ENCODE measurements at places on chromosomes 12 and 14.

GRCh38 chr14:96176275-96176674 lies 28.4 kb upstream of the BDKRB2 start:
- no peak for DNase-seq

DNA sequence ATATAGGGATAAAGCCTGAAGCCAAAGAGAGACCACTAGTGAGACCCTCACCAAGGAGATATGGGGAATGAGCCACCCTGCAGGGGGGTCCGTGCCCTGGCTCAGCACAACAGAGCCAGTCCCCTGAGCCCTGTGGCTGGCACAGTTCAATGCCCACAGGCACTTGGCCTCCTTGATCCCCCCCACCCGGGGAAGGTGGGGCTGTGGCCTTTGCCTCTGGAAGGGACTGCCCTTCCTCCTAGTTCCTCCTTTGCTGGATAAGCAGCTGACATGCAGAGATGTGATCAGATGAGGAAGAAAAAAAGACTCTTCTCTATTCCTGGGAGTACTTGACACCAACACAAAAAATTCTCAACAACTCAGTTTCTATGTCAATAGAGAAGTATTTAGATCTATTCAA lies 19.9 kb downstream of the TTC7B start:
- no peak for DNase-seq

DNA sequence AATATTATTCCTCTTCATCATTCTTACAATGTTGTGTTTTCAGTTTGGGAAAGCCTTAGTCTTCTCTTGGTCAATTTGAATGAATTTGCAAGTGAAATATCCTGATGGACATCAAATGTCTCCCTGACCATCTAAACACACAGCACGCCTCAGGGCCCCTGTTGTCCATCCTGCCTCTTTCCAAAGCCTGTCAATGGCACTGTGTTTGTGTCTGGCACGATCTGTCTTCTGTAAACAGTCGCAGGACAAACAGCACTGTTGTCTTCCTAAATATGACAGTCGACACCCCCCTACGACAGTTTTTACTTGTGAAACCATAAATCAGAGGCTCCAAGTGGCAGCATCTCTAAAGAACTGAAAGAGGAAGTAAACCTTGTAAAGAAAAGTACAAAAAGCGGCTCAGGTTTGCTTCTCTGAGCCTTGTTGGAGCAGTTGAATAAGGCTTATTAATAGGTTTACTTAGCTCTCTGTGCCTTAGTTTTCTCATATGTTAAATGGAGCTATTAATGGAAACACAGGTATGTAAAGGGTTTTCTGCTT lies 285.8 kb downstream of the NRXN3 start:
- no peak for DNase-seq

- no peak for DNase-seq
Measured at GRCh38 chr12:113136128-113136989, 798 bp upstream of the RASAL1 start.

GRCh38 chr12:56818629-56819028 lies 55.5 kb downstream of the HSD17B6 start:
- no peak for DNase-seq

DNA sequence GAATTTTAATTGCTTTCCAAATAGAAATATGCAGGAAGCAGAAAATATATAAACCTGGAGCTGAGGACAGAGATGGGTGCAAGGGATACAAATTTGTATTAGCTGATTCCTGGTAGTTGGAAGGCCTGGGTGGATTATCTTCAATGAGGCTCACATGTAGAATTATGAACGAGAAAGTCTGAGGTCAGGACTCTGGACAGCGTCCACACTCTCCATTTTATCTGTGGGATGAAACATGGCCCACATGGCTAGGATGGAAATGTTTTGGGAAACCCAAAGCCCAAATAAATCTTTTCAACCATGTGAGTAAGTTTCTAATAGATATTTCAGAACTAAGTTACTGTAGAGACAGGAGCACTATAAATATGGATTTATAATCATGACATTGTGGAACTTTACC lies 256.1 kb downstream of the APAF1 start:
- no peak for DNase-seq

DNA sequence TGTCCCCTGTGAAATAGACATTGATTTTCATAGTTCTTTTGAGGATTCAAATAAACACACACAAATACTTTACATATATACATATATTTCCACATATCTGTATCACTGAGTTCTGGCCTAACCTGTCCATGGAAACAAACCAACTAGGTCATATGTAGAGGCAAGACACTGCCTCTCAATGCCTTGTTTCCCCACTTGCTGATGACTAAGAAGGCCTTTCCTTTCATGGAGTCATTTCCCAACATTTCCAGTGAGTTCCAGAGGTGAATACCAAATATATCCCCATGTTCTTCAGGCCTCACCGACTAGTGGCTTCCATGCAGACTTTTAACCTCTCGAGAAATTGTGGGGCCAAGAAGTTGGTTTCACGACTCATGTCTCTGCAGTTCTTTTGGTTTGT lies 120.8 kb downstream of the DNAI7 start:
- no peak for DNase-seq

- DNase-seq: no peak
Measured at GRCh38 chr14:71308671-71309070, 401.4 kb downstream of the PCNX1 start.

GRCh38 chr14:69317780-69318179 lies 57.8 kb downstream of the GALNT16 start:
- no peak for DNase-seq

GRCh38 chr12:64650762-64651161 lies 40.5 kb downstream of the RASSF3 start:
- DNase-seq: peak; percentile 39

- peak; percentile 96 for DNase-seq
Measured at GRCh38 chr12:96198965-96199364, 4.8 kb downstream of the ELK3 start.

GRCh38 chr12:65965358-65965757 lies 141.1 kb downstream of the HMGA2 start:
- DNase-seq: peak; percentile 94

- no peak for DNase-seq
Measured at GRCh38 chr14:96027431-96028355, 11.5 kb upstream of the C14orf132 start.

GRCh38 chr14:87834594-87834993 lies 158.4 kb downstream of the GALC start:
- DNase-seq: no peak

- DNase-seq: peak; percentile 70
Measured at GRCh38 chr14:50045039-50045711, 71.2 kb downstream of the VCPKMT start.

- DNase-seq: no peak
Measured at GRCh38 chr12:52389313-52390207, 4.1 kb upstream of the KRT84 start.

GRCh38 chr12:131090274-131091210 lies 136.8 kb downstream of the ADGRD1 start:
- DNase-seq: peak; percentile 14

- DNase-seq: no peak
Measured at GRCh38 chr14:102985665-102986064, 63.2 kb downstream of the AMN start.

GRCh38 chr14:33480887-33481184 lies 470.0 kb downstream of the EGLN3 start:
- DNase-seq: no peak

- no peak for DNase-seq
Measured at GRCh38 chr14:26810631-26811030, 212.8 kb upstream of the NOVA1 start.

- DNase-seq: no peak
Measured at GRCh38 chr12:118946256-118946655, 35.1 kb upstream of the SRRM4 start.

GRCh38 chr12:82383930-82384552 lies 25.7 kb downstream of the METTL25 start:
- peak; percentile 31 for DNase-seq

GRCh38 chr12:67414011-67414715 lies 145.0 kb downstream of the CAND1 start:
- no peak for DNase-seq

DNA sequence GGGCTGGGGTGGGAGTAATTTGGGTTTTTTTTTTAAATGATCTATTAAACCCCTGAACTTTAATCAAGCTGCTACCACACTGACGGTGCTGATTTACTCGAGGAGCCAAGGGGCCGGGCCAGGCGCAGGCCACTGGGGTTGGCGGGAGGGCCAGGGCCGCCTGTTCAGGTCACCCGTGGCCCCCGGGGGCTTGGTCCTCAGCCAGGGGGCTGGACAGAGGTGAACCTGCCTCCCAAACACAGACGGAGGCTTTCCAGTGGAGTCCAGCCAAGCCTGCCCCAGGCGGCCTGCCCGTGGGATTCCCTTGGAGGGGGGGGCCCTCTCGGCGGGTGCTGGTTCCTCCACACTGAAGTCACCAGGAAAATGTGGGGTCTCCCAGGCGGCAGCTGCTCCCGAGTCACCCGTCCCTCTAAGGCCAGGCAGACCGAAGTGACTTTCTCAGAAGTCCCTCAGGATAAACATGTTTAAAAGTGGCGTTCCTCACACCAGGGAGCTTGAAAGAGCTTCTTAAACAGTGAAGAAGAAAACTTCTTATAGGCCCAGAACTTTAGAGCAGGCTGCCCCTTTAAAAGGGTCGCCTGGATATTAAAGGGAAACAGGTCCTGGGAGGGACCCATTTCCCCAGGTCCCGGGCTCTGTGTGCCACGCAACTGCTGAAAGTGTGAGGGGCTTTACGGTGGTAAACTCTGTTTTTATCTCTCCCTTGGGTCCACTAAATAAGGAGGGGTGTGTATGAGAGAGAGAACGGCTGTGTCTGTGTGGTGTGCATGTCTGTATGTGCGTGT lies 167.2 kb upstream of the GSC start:
- DNase-seq: no peak

GRCh38 chr12:56159482-56160192 lies 1.5 kb downstream of the MYL6 start:
- DNase-seq: no peak

DNA sequence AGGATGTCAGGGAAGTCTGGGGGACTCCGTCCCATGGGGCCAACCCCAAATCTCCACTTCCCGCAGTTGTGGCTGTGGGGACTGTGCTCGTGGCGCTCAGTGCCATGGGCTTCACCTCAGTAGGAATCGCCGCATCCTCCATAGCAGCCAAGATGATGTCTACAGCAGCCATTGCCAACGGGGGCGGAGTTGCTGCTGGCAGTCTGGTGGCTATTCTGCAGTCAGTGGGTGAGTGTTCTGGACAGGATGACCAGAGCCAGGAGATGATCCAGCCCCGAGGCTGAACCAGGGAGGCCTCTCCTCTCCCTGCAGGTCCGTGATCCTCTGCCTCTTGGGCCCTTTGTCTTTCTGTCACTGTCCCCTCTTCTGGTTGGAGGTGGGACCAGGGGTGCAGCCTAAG lies 8.8 kb upstream of the IFI27 start:
- DNase-seq: no peak

DNA sequence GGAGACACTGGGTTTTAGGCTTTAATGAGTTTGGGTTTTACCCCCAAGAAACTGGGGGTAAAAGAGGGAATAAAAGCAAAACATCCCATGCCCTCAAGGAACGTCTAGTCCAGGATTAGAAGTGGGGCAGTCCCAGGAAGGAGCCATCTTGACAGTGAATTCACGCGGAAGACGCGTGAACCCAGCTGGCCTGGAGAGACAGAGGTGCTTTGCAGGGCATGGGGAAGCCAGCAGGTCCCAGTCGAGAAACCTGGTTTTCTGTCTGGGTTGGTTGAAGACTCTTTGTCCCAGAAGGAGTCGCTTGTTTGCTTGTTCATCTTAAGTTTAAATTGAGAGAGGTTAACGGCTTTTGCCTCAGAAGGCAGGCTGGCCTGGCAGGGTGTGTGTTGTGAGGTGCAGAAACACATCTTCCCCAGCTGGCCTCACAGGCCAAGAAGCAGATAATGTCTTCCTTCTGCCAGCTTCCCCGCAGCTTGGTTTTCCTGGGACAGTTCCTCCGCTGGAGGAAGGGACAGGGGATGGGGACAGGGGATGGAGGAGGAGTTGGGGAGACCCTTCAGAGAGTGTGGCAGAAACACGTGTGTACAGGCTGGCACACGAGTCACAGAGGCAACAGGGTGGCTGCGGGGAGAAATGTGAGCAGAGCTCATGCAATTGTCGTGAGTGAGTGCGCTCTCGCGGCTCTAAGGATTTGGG lies 18.5 kb upstream of the CD9 start:
- no peak for DNase-seq

DNA sequence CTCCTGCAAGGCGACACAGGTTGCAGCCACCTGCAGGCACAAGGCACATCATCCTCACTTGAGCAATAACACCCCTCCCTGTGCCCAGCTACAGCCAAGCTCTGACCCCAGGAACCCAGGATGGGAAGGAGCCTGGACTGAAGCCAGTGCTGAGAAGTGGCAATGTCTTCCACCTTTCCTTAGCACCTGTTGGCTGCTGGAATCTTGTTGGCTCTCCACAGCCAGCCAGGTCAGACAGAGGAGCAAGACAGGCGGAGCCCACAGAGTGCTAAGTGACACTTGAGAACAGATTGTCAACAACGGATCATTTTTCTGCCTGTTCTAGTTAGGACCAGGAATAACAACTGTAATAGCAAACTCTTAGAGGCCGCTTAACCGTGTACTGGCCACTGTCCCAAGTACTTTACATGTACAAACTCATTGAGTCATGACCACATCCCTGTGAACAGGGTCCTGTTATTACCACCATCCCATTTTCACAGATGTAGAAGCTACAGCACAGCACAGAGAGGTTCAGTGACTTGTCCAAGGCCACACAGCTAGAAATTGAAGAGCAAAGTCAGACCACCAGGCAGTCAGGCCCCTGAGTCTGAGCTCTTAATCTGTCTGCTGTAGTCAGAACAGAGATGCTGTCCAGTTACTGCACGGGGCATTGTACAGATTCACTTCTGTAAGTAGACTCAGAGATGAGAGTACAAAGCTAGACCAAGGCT lies 45.6 kb downstream of the RNFT2 start:
- no peak for DNase-seq

- DNase-seq: peak; percentile 87
Measured at GRCh38 chr12:110555577-110556406, 27.3 kb downstream of the PPTC7 start.

DNA sequence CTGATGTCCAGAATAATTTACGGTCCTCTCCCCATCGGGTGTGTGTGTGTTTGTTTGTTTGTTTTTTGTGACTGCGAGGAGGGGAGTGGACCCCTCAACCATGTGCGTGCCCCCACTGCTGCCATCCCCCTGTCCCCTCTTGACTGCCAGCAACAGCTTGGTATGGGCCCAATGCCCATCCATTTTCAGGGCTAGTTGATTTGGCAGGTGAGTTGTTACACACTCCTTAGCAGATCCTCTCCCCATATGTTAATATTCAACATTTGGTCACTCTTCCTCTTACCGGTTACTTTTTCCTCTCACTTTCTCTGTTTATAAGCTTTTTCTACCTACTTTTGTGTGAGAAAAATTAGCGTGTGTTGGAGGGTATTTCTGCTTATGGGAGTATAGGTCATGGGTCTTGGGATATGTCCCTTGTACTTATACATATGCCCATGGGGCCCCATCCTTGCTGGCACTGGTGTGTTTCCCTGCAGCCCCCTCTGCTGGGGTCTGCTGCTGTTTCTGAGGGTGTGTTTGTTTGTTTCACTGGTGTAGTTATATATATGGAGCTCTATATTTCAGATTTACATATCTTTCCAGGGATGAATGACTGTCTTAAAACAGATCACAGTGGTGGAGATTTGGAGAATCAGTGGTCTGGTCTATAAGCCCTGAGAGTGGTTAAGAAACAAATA lies 33.8 kb downstream of the ZFHX2 start:
- DNase-seq: no peak

GRCh38 chr12:78088391-78088832 lies 257.7 kb downstream of the NAV3 start:
- DNase-seq: peak; percentile 53

GRCh38 chr12:56321027-56321426 lies 5.2 kb upstream of the CNPY2 start:
- DNase-seq: peak; percentile 38

Measured in iris pigment epithelial cell (primary cell).